ENCODE measurements at places on chromosomes 12 and 14. TPM values are rescaled to one million over a fixed set of nuclear protein-coding genes. Genes with fewer than 3 reads are reported as not detected.

MORN3 gene
- 0.17 TPM for total RNA-seq

TPCN1 gene
- 4.6 TPM for total RNA-seq

DNM1L gene
- 79.2 TPM for total RNA-seq

CDKL1 gene
- total RNA-seq: 136 TPM

GALNT9 gene
- not detected for total RNA-seq

ACSM4 gene
- total RNA-seq: not detected

IL26 gene
- not detected for total RNA-seq

RNASE4 gene
- 12.8 TPM for total RNA-seq

RD3L gene
- 0.11 TPM for total RNA-seq

KRT83 gene
- not detected for total RNA-seq

MIPOL1 gene
- 8.9 TPM for total RNA-seq

DLST gene
- total RNA-seq: 42.5 TPM

ZNF891 gene
- 0.54 TPM for total RNA-seq

SIX6 gene
- total RNA-seq: not detected

NRXN3 gene
- total RNA-seq: not detected

CD163L1 gene
- total RNA-seq: 19.0 TPM

RPGRIP1 gene
- 0.33 TPM for total RNA-seq

RIMKLB gene
- 34.6 TPM for total RNA-seq

ANO6 gene
- 72.8 TPM for total RNA-seq

WSB2 gene
- 144 TPM for total RNA-seq

KLRK1 gene
- total RNA-seq: not detected

DACT1 gene
- total RNA-seq: 0.26 TPM

EML5 gene
- total RNA-seq: 0.09 TPM

ERBB3 gene
- total RNA-seq: 0.33 TPM

RIMBP2 gene
- not detected for total RNA-seq

TOMM20L gene
- not detected for total RNA-seq

MGP gene
- 193 TPM for total RNA-seq

NCOR2 gene
- 9.0 TPM for total RNA-seq

PZP gene
- total RNA-seq: 0.11 TPM

CYP46A1 gene
- 0.26 TPM for total RNA-seq

SLCO1B1 gene
- not detected for total RNA-seq

PAWR gene
- total RNA-seq: 93.8 TPM

CYP27B1 gene
- total RNA-seq: 0.26 TPM

TAPBPL gene
- 11.0 TPM for total RNA-seq

RIPK3 gene
- 2.1 TPM for total RNA-seq

LMNTD1 gene
- total RNA-seq: not detected

JAG2 gene
- total RNA-seq: 26.6 TPM

SCNN1A gene
- 0.43 TPM for total RNA-seq

ACAD10 gene
- total RNA-seq: 12.2 TPM

PTCSC3 gene
- not detected for total RNA-seq

CFAP251 gene
- 1.1 TPM for total RNA-seq

POLE2 gene
- total RNA-seq: 4.2 TPM

LRP1-AS gene
- not detected for total RNA-seq

OTOGL gene
- 0.22 TPM for total RNA-seq

CELA1 gene
- total RNA-seq: not detected

LTBP2 gene
- 5.1 TPM for total RNA-seq

TAS2R8 gene
- total RNA-seq: 0.11 TPM

ART4 gene
- 80.9 TPM for total RNA-seq

B4GALNT3 gene
- total RNA-seq: not detected

DHRS2 gene
- 2.9 TPM for total RNA-seq

SNAPC1 gene
- 18.5 TPM for total RNA-seq
